GM10248 (cell line): ENCODE measurements at places on chromosomes 3 and 15.
A peak's percentile ranks its signal among the peaks of the same experiment; 100 is the strongest.

DNA sequence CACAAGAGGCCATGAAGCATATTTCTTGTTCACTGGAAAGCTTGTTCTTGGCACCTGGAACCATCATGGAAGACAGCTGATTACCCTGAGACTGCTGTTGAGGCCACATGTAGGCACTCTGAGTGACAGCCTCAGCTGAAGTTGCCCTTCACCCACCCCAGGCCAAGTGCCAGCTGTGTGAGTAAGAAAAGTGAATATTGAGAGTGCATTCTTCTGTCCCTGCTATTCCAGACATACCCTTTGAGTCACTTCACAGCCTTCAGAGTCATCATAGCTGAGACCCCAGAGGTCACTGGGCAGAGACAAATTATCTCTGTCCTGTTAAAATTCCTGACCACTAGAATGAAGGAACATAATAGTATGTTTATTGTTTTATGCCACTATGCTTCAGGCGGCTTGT is 79.6 kb downstream of the NFKBIZ start:
- DNase-seq: no peak

DNA sequence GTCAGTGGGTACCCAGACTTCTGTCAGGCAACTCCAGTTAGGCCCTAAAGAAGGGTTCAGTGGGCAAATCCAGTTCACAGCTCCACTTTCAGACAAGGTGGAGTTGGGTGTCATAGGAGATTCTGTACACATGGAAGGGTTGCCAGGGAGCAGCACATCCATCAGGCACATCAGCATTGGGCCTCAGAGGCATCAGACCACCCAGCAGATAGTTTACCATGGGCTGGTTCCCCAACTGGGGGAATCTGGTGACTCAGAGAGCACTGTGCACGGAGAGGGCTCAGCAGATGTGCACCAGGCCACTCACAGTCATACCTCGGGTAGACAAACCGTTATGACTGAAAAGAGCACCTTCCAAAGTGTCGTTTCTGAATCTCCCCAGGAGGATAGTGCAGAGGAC is 27.2 kb downstream of the SYNM start:
- DNase-seq: no peak

GRCh38 chr3:181722766-181723425 is 11.2 kb downstream of the SOX2 start:
- no peak for DNase-seq

DNA sequence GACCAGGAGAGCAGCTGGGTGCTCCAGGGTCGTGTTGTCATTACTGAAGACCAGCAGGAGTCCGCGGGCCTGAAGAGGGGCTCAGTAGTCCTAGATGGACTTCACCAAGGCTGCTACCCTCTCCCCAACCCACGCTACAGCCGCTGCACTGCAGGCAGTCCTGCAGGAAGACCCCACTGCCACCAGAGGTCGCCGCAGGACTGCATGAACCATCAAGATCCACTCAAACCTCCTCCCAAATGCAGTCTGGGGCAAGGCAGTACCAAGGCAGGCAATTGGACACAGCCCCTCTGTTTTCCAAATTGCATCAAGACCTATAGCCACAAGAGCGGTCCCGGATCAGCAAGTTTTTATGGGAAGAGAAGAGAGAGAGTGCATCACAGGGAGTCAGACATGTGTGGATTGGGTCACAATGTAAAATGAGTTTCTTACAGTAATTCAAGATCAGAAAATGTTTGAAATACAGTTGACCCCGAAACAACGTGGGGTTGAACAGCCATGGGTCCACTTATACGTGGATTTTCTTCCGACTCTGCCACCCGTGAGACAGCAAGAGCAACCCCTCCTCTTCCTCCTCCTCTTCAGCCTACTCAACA is 46.7 kb downstream of the DZIP1L start:
- peak; percentile 84 for DNase-seq

GRCh38 chr3:17386432-17386831 is 356.0 kb downstream of the TBC1D5 start:
- no peak for DNase-seq

- DNase-seq: no peak
Measured at GRCh38 chr15:69165637-69166025, 5.2 kb downstream of the GLCE start.

DNA sequence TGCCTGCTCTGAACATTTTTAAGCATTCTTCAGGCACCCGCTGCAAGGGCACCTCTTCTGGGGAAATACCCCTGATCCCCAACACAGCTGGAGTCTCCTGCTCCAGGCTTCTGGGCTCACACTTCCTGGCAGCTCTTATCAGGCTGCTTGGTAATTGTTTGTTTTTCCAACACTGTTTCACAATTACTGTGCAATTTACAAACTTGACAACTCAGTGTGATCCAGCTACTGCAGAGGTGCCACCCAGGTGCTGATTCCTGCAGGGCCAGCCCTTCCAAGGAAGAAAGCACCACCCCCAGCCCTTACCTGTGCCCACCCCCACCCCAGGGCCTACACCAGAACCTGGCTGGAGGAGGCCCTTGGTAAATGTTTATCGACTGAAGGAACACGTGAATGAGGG is 66.5 kb downstream of the MAGEF1 start:
- DNase-seq: no peak

- DNase-seq: no peak
Measured at GRCh38 chr15:82742134-82742533, 32.5 kb upstream of the AP3B2 start.

GRCh38 chr3:13657660-13658435 is 108.9 kb downstream of the FBLN2 start:
- peak; percentile 83 for DNase-seq

- no peak for DNase-seq
Measured at GRCh38 chr3:87361956-87362355, 85.6 kb upstream of the POU1F1 start.

GRCh38 chr15:65369651-65370050 is 8.2 kb downstream of the IGDCC3 start:
- no peak for DNase-seq

- DNase-seq: no peak
Measured at GRCh38 chr3:10772271-10773161, 43.5 kb upstream of the SLC6A11 start.

DNA sequence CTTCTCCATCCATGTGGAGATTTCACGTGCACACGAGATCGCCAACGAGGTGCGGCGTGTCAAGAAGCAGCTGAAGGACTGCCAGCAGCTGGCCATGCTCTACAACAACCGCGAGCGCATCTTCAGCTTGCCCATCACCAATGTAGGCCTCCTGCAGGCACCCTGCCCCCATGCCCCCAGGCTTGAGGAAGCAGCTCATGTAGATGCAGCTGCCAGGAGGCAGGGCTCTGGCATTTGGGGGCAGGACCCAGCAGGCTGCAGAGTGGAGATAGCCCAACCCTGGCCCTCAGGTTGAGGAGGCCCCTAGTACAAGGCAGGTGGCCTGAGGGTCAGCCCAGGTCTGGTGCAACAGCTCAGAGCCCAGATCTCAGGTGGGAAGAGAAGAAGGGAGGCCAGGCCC is 36.4 kb downstream of the DNAH1 start:
- DNase-seq: no peak

GRCh38 chr15:58489289-58490085 is 57.7 kb downstream of the LIPC start:
- DNase-seq: no peak

DNA sequence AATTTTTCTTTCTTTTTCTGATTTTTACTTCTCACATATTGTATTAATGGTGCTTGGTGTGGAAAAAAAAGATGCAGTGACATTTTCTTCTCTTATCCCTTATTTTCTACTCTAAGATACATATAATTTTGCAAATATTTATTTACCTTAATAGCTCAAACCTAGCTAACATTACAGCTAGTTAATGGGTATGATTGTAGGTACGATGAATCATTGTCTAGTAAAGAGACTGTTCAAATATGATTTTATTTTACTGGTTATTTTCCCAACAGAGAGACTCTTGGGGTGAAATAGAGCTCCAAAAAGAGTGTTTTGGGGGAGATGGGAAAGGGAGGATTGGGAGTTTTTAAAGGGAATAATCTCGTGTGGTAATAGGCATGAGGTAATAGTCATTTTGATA is 206.0 kb downstream of the RBMS3 start:
- DNase-seq: no peak

DNA sequence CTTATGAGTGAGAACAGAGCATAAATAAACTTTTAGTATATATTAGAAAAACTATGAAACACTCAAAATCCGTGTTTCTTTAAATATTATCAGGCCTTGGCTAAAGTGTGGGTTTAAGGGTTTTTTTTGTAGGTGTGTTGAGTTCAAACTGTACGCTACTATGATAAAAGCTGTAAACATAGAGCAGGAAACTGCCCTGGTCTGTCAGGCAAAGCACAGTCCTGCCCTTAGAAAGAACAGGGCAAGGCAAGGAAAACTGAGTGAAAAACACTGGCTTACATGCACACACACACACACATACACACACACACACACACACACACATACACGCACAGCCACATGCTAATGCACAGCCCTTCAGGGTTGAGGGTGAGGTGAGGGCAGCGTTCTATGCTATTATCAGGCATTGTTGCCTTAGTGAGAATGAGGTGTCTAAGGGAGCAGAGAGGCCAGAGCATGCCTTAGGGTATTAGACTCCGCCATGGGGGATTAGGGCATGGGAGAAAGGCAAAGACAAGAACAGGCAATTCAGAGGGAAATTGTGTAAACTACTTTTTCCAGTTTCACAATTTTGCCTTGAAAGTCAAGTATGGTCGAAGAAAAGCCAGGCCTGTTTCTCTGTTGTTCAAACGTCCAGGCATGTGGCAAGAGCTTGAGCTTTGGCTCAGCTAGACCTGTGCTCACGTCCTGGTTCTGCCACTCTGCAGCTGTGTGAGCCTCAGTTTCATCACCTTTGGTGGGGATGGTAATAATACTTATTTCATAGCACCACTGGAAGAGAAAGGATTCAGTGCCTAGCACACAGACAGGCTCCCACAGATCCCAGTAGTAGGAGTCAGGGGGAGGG is 36.3 kb upstream of the TPM1 start:
- no peak for DNase-seq

DNA sequence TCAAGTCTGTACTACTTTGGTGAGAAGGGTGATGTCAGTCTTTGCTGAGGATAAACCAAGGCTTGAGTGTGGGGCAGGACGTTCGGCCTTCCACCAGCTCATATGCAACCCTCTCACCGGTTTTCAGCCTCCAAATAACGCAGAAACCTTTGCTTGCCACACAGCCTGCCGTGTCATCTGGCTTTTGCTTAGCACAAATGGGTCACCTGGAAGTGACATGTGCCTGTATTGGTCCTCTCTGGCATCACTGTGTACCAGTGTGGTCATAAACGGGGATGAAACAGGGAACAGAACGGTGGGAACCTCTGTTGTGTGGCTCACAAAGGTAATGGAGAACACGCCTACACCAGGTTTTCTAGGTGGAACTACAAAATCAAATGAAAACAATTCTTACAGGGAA is 7.1 kb downstream of the POMGNT2 start:
- DNase-seq: no peak

- DNase-seq: no peak
Measured at GRCh38 chr3:9233814-9234600, 15.4 kb downstream of the SRGAP3 start.

GRCh38 chr3:187982142-187982541 is 171.8 kb upstream of the LPP start:
- no peak for DNase-seq

- DNase-seq: no peak
Measured at GRCh38 chr15:73183071-73183470, 130.8 kb downstream of the NEO1 start.

GRCh38 chr15:34900748-34901147 is 68.8 kb downstream of the AQR start:
- DNase-seq: no peak

GRCh38 chr15:50523851-50524251 is 22.6 kb downstream of the USP50 start:
- no peak for DNase-seq

- DNase-seq: no peak
Measured at GRCh38 chr15:69158201-69158842, 2.1 kb upstream of the GLCE start.

GRCh38 chr3:158058495-158059130 is 47.6 kb downstream of the SHOX2 start:
- no peak for DNase-seq

DNA sequence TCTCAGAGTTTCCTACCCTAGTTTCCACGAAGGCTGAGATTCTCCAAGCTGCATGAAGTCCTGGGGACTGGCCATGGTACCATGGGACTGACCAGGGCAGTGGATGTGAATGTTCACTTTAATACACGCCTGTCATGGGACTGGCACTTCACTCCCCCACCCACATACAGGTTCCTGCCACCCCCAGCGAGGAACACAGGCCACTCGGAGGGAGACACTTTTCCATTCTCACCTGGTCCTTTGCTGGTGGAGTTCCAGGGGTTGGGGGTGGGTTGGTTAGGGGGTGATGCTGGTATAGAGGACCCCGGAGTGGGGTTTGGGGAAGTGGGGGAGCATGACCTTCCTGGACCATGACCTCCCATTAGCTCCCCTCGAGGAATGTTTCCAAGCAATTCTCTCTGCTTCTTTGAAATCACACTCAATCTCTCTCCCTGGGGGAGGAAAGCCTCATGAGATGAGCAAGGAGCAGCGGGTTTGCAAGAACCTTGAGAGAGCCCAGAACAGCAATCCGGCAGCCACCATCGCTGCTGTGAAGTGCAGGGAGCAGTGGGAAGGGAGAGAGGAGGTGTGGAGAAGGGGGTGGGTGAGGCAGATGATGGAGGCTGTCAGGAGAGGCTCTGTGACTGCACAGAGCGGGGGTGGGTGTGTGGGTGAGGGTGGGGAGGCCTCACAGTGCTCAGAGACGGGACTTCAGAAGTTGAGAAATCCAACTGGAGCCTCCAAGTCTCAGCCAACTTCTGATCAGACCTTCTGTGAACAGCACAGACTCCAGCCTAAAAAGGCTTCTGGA is 69.7 kb downstream of the ADCY5 start:
- DNase-seq: no peak

- DNase-seq: no peak
Measured at GRCh38 chr3:57805266-57805665, 49.2 kb downstream of the SLMAP start.

DNA sequence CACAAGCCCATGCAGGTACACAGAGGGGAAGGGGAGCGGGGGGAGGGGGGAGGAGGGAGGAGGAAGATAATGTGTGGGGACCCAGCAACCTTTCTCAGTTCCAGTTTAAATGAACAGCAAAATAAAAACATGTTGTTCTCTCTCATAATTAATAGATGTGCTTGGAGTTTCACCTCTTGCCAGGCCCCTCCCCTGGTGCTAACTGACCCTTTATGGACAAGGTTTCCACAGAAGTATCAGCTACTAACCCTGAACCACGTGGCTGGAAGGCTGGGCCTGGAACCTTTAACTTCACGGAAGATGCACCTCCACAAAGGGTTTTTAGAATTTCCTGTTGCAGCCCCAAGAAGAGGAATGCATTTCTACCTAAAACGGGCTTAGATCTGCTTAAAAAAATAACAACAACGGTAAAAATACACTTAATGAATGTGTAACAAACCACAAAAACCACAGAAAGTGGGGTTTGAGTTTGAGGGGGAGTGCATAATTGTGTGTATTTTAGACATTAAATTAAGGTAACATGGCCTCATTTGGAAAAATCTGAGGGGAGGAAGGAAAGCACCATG is 14.8 kb upstream of the SMAD3 start:
- no peak for DNase-seq

GRCh38 chr3:46479021-46479420 is 14.3 kb upstream of the LTF start:
- DNase-seq: no peak
